Stimulated activated CD4-positive, alpha-beta T cell treated with anti-CD3 and anti-CD28 coated beads, Interleukin-12 subunit alpha, Interleukin-12 subunit beta, amount 100 ng/mL, for 24 hours (primary cell): ENCODE measurements at places on chromosomes 4 and X.

DNA sequence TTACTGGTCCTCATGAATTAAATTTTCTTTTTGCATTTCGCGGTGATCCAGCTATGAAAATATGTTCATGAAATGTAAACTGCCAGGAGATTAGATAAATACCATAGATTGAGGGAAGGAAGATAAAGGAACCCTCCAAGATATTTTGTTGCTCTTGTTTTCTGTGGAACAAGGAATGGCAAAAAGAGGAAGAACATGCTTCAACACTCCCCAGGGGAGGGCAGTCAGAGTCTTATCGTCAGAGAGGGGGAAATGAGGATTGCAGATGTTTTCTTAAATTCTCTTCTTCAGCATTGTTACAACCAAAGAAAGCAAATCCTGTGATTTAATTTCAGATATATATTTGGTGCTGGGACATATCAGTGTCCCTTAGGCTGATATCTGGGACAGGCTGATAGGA lies 9.5 kb upstream of the SFRP2 start:
- no peak for DNase-seq

- DNase-seq: no peak
These were observed 11.8 kb upstream of the CLDN24 start for GRCh38 chr4:183333983-183334382.

DNA sequence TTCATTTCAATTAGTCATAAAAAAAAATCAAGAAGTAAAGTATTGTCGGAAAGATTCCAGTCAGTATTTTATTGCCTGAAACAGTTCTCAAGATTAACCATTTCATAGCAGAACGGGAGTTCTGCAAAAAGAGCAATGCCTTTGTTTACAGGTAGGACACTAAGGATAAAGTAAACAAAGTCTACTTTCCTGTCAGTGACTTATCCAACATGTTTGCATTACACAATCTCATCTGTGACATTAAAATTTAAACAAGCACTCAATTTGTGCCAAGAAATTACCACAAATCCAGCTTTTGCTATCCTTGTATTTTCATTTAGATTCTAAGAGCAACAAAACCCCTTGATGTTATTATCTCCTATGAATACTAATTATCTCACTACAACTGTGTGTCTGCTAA lies 306.5 kb upstream of the LDB2 start:
- DNase-seq: no peak

GRCh38 chr4:119116925-119117900 lies 18.4 kb upstream of the MYOZ2 start:
- DNase-seq: no peak

DNA sequence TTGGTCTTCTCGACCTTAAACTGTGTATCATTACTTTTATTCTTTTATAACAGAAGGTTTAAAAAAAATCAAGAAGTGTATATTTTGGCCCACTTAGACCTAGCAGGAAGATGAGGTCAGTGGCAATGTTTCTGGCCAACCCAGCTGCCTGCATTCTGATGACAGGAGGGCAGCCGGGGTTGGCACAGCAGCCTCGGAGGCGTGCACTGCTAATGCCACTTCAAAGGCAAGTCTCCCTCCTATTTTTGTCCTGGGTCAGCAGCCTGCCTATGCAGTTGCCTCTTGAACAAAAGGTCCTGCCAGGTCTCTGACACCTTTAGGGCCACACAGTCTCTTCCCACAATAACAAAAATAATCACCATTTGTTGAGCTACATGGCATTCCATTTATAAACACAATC lies 89.4 kb upstream of the MYOZ2 start:
- no peak for DNase-seq

GRCh38 chr4:99861120-99861905 lies 32.9 kb downstream of the LAMTOR3 start:
- DNase-seq: no peak

- no peak for DNase-seq
These were observed 67.1 kb downstream of the DTHD1 start for GRCh38 chr4:36348403-36348938.

DNA sequence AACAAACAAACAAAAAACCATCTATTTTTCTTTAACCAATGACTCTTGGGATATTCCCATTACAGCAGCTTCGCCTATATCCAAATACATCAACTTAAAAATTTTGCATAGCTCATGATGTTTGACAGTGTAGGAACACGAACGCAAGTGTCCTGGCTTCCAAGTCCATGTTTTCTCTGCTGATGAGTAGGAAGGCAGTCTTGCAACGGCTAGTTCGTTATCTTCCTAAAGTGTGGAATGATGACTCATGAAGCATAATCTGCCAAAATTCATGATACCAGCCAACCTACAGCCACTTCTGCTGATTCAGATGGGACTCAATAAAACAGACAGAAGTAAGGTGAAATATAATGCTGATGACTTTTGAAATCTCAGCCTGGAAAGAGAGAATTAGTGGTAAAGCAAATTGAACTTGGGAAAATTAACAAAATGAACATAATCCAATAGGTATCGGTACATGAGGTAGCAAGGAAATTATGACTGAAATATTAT lies 6.4 kb upstream of the SEPTIN11 start:
- no peak for DNase-seq

DNA sequence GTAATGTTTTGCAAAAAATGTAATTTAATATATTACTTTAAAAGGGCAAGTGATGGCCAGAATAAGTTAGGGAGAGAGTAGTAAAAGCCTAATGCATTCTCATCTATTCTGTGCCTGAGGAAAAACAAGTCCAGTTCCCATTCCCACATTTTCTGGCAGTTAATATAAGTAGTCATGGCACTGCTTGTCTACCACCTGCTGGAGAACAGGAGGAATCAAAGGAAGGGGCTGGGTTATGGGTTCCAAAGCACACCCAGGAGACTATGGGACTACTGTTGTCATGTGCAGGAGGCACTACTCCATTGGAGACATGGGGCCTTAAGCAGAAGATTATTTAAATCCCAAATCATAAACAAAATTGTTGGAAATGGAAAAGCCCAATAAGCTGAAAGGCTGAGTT lies 2618.6 kb downstream of the ARAP2 start:
- no peak for DNase-seq

- DNase-seq: no peak
These were observed 490.4 kb upstream of the ZFP42 start for GRCh38 chr4:187504974-187505797.

GRCh38 chr4:82905205-82905604 lies 4.7 kb downstream of the THAP9 start:
- DNase-seq: no peak

- no peak for DNase-seq
These were observed 511 bp downstream of the GABRB1 start for GRCh38 chr4:47031751-47032404.

DNA sequence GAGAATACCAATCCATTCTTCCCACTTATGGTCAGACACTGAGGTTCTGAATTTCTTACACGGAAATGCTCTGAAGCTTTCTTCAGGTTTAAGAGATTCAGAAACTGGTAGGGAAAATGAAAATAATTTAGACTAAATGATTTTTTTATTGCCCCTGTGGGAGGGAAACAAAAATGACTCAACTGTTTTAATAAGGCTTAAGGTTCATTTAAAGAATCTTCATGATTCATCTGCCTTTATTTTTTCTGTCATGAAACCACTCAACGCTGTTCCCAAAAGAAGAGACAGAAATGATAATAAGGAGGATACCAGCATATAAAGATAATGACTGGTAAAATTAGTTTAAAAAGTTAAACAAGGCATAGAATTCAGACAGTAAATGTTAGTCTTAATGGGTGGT lies 39.3 kb upstream of the FAM47B start:
- no peak for DNase-seq

DNA sequence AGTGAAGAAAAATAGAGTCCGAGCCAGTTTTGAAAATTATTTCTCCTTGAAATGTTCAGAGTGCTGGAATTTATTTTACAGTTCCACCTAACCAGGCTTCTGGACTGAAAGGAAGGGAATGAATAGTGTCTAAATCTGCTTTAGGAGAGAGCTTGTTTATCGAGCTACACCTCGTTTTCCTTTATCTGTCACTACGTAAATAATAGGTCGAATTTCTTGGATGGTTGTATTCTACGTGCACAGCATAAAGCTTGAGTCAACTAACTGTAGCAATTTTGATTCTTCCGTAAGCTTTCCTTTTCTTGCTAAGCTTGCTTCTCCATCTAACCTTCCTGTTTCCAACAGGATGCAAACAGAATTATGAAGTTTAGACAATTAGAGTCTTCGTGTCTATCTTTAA lies 48.6 kb downstream of the ADGRL3 start:
- DNase-seq: no peak

DNA sequence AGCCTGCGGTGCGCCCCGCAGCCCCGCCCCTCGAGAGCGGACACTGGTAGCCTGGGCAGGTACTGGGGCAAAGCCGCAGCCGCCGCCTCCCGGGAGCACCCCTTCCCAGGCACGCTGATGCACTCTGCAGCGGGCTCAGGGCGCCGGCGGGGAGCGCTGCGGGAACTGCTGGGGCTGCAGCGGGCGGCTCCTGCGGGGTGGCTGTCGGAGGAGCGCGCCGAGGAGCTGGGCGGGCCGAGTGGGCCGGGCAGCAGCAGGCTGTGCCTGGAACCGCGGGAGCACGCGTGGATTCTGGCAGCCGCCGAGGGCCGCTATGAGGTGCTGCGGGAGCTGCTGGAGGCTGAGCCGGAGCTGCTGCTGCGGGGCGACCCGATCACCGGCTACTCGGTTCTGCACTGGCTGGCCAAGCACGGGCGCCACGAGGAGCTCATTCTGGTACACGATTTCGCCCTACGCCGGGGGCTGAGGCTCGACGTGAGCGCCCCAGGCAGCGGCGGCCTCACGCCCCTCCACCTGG lies 401 bp downstream of the SOWAHD start:
- DNase-seq: no peak

GRCh38 chrX:33138677-33139249 lies 72.6 kb downstream of the DMD start:
- no peak for DNase-seq

DNA sequence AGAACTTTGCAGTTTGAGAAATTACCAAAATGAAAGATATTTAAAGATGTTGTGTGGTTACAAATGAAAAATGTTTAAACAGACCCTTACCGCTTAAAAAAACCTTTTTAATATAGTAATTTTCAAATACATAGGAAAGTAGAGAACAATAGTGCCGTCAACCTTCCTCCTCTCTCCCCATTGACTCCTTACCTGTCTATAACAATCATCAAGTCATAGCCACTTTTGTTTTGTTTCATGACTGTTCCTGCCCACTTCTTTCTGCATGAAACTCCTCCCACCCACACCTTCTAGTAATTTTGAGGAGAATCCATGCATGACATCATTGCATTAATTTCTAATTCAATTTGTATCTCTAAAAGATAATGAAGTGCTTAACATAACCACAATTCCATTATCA lies 76.5 kb upstream of the ATP8A1 start:
- DNase-seq: no peak

- DNase-seq: no peak
These were observed 19.1 kb downstream of the FGF2 start for GRCh38 chr4:122845760-122846159.

DNA sequence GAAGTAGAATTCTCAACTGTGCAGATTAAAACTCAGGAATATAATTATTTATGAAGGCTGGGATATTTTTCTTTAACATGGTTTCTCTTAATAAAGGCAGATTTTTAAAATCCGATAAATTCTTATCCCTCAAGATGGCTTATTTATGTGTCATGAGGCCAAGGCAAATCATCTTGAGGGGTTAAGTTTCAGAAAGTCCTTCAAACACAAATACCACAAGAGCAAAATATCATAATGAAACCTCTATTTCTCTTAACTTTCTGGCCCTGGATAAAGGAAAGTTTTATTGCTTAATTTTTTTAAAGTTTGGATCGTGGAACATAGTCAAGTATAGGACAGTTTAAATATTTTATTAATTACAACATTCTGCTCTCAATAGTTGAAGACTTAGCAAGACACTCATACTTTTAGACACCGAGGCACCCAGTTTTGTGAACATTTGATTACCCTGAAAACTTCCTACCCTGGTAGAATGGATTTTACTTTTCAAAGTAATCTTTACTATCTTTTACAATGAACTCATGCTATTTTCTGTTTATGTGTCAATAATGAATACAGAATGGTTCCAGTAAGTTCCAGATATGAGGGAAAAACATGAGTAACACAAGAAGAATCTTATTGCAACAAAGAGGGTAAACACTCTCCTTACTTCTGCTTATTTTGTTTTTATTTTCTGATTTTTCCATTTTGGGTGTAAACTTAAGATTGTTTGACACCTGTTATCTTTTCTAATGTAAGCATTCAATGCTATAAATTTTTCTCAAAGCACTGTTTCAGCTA lies 200.7 kb upstream of the IL15 start:
- no peak for DNase-seq

DNA sequence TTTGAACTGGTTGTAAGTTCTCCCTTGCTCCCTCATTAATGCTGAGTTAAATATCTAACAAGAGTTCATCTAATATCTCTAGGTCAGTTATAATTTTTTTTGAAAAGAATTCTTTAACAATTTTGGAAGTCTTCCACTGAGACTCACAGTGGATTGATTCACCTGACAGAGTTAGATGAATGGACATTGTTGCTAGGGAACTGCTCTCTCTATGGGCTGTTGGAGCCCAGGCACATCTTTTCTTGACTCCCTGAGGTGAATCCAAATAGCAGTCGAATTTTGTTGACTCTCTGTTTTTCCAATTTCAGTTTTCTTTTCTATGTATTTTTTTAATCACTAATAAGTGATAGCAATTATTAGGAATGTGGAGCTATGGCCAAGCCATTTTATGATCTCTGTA lies 996.1 kb upstream of the PABPC4L start:
- no peak for DNase-seq

- no peak for DNase-seq
These were observed 120.4 kb downstream of the NDST3 start for GRCh38 chr4:118154649-118155048.

DNA sequence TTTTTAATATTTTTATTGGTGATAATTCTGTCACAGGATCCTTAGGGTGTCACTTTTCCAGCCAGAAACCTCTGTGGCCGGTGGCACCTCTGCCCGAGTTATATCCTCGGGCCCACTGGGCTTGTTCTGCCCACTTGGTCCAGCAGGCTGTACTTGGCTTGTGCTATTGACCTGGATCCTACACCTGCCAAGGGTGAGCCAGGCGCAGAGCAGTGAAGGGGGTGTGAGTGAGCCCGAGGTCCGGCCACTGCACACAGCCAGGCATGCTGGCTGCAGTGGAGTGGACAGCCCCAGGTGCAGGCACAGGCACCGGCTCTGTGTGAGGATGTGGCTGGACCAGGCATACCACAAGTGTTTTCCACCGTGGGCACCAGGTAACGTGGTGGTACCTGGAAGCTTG lies 54.7 kb upstream of the NUDT6 start:
- DNase-seq: no peak
